ENCODE measurements at places on chromosomes 16 and 17.

- no peak for DNase-seq
Measured at GRCh38 chr17:64255764-64256163, 7.3 kb downstream of the TEX2 start.

DNA sequence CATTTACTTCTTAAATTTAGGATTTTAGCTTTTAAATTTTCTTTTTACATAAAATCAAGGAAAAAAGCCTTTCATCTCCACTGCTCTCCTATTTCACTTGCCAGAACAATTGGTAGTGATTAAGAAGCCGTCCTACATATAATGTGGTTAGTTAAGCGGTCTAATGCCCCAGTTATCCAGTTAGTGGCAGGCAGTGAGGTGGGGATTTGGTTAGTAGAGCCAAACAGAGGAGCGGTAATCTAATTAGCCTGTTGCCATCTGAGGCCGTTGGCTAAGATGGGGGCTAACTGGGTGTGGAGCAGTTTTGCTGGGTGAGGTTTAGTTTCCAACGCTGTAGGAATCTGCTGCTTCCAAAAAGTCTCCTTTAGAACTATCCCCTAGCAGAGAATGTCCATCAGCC is 22.4 kb downstream of the SNX11 start:
- no peak for DNase-seq

DNA sequence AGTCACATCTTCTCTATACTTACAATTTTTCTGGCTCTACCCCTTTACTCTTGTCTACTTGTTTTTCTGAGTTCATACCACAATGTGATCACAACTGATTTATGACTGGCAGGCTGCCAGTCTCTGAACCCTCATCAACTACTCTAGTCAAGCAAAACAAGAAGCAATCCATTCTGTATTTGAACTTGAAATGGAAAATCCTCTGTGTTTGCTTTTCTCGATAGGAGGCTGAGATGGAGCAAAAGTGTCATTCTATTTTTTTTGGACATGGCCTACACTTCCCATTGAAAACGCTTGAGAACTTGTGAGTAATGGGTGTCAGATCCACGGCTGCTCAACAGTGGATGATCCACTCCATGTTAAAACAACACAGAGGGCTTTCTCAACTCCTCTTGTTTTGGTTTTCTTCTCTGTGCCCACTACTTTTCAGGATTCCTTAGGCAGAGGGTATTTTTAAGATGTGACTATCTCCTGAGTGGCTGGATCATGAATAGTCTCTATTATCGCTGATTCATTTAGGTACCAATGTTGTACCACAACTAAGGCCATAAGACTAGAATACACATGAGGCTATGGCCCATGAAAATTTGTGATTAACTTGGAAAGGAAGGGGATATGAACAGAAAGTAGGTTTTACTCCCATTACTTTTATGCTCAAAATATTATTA is 11.7 kb downstream of the TMEM100 start:
- no peak for DNase-seq

GRCh38 chr16:27326738-27327585 is 13.2 kb downstream of the IL4R start:
- DNase-seq, result peak; percentile 67

- DNase-seq, result no peak
Measured at GRCh38 chr16:5642436-5642835, 544.8 kb upstream of the EEF2KMT start.

DNA sequence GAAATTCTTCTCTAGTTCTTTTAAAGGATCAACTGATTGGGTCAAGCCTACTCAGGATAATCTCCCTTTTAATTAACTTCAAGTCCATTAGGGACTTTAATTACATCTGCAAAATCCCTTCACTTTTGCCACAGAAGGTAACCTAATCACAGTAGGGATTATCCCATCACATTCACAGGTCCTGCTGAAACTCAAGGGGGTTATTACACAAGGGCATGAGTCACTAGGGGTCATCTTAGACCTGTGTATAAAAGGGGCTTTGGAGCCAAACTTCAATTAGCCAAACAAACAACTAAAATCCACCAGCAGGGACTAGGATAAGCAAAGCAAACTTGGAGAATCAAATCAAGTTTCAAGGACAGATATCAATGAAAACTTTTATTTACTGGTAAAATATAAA is 19.4 kb downstream of the CIAPIN1 start:
- no peak for DNase-seq

- peak; percentile 90 for DNase-seq
Measured at GRCh38 chr17:60142872-60143499, 6.8 kb upstream of the CA4 start.

DNA sequence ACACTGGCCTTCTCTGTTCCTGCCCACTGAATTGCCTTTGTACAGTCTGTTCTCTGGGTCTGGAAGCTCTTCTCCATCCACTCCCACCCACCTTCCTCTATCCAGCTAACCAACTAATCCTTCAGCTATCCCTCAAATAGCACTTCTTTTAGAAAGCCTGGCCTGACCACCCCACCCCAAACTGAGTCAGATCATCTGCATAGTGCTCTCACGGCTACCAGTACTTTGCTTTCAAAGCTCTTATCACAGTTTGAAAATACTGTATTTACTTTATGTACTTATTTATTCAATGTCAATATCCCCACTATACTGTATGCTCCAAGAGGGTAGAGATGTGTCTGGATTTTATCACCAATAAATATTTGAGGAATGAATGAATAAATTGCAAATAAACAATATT is 4.5 kb upstream of the CLDN7 start:
- no peak for DNase-seq

GRCh38 chr16:10972819-10973464 is 28.6 kb downstream of the CLEC16A start:
- no peak for DNase-seq

GRCh38 chr17:65013613-65014391 is 42.7 kb downstream of the GNA13 start:
- DNase-seq, result peak; percentile 39

DNA sequence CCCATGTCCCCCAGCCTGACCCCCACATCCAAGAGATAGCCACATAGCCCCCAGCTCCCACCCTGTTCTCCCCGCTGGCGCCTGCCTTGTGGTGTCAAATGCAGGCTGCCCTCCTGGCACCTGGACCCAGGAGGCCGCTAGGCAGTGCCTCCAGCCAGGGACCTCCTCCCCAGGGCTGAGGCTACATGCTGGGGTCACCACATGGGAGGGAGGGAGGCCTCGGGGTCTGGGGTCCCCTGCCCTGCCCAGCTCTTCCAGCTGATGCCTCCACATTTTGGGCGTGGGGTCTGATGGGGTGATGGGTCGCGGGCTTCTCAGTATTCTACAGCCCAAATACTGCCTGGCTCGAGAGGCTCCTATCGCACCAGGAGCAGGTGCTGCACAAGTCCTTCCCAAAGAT is 9.5 kb downstream of the TBC1D26 start:
- DNase-seq, result no peak

GRCh38 chr16:57648125-57648524 is 19.7 kb downstream of the ADGRG1 start:
- DNase-seq, result no peak

DNA sequence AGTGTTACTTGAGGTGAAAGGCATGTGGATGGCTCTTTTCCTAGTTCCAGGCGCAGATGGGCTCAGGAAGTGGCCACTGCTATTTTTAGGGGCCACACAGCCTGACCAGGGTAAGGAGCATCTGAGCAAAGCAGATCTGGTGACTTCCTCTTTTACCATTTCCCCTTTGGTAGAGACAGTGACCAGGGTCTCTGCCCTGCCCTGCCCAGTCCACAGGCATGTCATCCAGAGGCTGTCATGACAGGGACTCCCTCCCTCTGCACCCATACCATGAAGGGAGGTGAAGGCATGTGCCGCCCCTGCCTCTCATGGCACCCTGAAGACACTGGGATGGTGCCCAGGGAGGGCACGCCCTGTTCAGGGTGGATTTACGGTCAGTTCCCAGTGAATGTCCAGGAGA is 2.2 kb downstream of the PLA2G15 start:
- no peak for DNase-seq

DNA sequence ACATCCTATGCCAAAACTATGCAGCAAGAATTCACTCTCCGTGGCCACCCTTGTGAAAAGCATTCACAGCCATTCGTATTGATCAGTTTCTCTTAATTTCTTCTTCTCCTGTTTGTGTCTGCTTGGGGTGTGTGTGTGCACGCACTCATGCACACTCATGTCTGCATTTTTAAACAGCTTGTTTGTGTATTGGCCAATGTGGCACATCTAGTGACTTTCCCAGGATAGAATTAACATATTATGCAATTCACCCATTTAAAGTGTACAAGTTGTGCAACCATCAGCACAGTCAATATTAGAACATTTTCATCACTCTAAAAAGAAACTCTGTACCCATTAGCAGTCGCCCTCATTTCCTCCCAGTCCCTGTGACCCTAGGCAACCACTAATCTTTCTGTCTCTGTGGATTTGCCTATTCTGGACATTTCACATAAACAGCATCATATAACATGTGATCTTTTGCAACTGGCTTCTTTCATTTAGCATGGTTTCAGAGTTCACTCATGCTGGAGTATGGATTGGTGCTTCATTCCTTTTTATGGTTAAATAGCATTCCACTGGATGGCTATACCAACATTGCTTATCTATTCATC is 20.1 kb downstream of the IRX3 start:
- no peak for DNase-seq

- DNase-seq, result no peak
Measured at GRCh38 chr16:27586711-27587110, 36.8 kb downstream of the KATNIP start.

GRCh38 chr16:29858149-29858849 is 4.7 kb downstream of the CDIPT start:
- no peak for DNase-seq

DNA sequence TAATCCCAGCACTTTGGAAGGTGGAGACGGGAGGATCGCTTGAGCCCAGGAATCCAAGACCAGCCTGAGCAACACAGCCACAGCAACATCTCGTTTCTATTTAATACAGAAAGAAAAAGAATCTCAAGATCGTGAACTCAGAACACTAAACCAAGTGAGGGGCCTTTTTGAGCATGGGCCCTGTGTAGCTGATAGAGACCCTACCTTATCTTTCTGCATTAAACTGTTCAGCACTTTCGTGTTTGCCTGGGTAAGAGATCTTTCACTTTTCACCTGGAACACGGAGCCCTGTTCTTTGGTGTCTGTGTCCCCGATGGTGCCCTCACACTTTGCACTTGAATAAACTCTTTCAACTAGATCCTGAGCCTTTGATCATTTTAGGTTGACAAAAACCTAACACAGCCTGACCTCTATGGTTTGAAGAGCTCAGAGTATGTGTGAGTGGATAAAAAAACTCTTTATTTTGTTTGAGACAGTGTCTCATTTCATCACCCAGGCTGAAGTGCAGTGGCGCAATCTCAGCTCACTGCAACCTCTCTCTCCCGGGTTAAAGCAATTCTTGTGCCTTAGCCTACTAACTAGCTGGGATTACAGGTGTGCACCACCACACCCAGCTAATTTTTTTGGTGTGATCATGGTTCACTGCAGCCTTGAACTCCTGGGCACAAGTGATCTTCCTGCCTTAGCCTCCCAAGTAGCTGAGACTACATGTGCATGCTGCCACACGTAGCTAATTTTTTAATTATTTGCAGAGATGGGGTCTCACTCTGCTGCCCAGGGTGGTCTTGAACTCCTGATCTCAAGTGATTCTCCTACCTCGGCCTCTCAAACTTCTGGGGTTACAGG is 83.8 kb upstream of the GRIN2A start:
- no peak for DNase-seq

DNA sequence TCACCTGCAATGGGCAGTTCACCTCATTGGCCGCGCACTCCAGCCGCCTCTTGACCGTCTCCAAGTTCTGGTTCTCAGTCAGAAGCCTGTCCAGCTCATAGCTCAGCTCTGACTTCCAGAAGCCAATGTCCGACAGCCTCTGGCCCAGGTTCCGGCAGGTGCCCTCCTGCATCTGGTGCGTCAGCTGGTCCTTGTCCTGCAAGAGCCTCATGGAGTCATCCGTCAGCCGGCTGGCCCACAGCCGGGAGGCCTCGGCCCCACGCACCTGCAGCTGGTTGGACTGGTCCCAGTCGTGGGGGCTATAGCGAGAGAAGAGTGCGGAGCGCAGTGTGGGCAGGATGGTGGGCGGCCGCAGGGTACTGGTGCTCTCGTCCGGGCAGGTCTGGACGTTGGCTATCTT is 424 bp downstream of the TEKT5 start:
- no peak for DNase-seq

Data from stimulated activated CD4-positive, alpha-beta T cell treated with anti-CD3 and anti-CD28 coated beads, Interleukin-15, amount 100 ng/mL, for 24 hours (primary cell).